ENCODE measurements at places on chromosomes 3 and 15. TPM values are rescaled to one million over a fixed set of nuclear protein-coding genes. Genes with fewer than 3 reads are reported as not detected.

DNA sequence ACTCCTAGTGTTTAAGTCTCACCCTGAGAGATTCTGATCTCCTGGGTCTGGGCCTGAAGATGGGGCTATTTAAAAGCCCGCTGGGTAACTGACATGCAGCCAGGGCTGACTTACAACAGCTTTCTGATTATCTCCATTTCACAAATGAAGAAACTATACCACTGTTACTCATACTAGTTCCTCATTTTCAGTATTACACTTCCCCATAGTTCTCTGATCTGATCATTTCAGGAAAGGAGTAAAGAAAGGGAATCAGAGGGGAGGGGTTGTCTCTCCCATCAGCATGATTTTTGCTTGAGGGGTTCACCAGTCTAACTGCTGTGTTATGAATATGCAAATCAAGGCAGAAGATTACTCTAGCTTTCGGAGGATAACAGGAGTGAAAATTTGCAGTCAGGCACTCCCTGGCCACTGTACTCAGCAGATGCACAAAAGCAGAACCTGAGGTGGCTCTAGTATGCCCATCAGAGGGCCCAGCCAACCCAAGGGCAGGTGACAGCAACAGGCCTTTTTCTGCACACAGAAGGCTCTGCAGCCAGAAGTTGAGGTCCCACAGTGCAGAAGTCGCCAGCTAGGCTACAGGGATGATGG, 59.4 kb downstream of the DAPK2 start:
- DNase-seq, result no peak

- peak; percentile 75 for DNase-seq
Observed at GRCh38 chr3:42698216-42698910, 4.2 kb downstream of the HHATL start.

- DNase-seq, result peak; percentile 55
Observed at GRCh38 chr3:42123824-42124658, 32.9 kb downstream of the TRAK1 start.

GRCh38 chr15:64275934-64276333, 80.0 kb downstream of the CSNK1G1 start:
- no peak for DNase-seq

DNA sequence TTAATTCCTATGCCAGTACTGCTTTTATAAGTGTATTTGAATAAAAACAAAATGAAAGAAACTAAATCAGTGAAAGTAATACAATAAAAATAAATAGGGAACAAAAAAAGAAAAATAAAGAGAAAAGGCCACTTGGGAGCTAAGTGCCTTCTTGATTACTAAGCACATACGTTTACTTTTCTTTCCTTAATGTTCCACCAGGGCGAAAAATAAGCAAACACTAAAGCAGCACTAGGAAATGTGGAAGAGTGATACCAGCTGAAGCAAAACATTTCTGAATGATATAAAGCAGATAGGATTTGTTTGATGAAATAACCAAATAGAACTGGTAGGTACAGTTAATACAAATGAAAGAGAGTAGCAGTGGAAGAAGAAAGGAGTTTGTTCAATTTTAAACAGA, 132.8 kb upstream of the ZPLD1 start:
- DNase-seq, result no peak

GRCh38 chr3:129593230-129593594, 13.3 kb downstream of the PLXND1 start:
- DNase-seq, result no peak

DNA sequence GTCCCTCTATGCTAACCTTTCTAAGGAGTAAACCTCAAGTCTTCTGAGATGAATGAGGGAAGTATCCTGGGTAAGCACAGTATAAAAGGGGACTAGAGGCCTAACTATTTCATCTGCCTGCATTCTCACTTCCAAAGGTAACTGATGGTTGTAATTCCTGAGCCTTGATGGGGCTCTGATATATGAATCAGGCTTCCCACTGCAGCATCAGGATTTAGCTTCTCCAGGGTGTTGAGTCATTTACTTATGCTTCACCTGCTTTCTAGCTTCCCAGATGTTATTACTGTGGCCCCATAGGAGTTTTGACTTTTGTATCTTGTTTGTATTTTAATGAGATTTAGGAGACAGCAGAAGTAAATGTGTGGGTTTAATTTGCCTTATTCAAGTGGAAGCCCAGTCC, 207.3 kb upstream of the EIF1B start:
- DNase-seq, result no peak

- DNase-seq, result no peak
Observed at GRCh38 chr3:192296845-192297244, 430.5 kb downstream of the FGF12 start.

DNA sequence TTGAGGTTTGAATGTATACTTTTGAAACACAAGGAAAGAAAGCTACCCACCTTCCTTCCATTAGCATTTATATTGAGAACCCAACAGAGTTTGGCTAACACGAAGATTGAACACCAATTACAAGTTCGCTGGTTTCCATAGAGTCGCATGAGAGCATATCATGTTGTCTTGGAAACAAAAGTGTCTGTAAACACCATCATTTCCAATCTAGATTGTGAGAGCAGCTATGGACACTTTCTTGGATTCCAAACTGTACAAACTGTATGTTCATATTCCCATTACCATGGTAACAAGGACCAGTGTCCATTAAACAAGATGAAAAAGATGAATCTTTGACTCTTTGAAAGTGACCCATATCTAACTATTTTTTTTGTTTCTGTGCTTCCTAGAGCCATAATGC, 529.9 kb upstream of the ROBO1 start:
- DNase-seq, result no peak

DNA sequence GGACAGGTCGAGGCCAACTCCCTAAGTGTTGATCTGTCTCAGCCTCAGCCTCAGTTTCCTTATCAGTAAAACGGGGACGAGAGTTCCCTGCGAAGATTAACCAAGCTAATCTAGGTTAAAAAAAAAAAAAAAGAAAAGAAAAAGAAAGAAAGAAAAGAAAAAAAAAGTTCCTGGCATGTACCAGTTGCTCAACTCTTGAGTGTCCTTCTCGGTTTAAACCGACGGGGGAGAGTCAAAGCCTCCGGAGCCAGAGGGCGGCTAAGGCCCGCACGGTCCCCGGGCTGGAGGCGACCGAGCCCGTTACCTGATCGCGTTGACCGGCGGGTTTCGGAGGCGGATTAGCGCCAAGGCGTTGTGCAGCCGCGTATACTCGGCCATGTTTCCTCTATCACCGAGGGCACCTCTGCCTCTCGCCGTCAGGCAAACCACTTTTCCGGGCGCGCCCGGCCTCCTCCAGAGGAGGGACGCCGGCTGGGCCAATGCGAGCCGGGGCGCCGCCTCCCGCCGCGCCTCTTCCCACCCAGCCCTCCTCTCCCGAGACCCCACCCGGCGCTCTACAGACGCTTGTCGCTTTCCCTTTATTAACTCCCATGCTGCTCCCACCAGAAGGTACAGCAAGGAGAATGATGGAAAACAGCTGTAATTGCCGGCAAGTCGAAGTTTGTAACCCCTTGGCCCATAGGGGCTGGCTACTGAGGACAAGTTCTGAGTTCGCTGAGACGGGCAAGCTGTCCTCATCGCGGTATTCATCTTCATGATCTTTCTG, at the start of gene EHHADH:
TSS of gene EHHADH (minus strand) at position 405 of the 766 bp plus-strand sequence. CDS start at position 378, 27 bp downstream.
- DNase-seq, result peak; percentile 93

GRCh38 chr3:106130384-106131198, 261.8 kb upstream of the CBLB start:
- DNase-seq, result no peak

GRCh38 chr3:8183627-8184026, 318.0 kb upstream of the LMCD1 start:
- no peak for DNase-seq

- DNase-seq, result no peak
Observed at GRCh38 chr15:100022391-100022790, 289.2 kb upstream of the LYSMD4 start.

DNA sequence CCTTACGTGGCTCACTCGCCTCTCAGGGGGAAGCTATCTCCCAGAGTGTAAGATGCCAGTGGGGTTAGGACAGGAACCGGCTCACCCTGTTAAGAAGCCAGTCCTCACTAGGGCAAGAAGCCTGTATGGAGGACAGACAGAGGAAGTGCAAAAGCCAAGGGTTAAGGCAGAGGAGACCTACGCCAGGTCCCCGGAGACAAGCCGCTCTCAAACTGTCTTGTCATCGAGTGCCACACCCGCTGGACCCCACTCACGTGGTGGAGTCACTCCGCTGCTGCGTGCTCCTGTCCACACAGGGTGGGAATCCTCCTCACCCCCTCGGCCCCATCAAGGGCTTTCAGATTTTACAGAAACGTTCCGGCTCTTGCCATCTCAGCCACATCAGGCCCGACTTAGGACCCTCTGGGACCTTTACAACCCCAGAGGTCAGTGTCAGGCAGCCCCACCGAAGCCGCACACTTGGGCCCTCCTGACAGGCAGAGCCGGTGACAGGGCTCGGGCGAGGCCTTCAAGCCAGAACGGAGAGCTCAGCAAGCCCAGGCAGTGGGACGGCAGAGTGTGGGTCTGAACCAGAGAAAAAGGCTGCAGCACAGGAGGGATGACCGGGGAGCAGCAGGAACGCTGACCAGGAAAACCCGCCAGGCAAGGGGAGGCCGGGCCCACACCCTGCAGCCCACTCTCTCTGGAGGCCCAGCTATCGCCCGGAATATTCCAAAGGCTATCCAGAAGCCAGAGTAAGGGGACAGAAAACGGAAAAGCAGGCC, 61.7 kb downstream of the XXYLT1 start:
- peak; percentile 86 for DNase-seq

DNA sequence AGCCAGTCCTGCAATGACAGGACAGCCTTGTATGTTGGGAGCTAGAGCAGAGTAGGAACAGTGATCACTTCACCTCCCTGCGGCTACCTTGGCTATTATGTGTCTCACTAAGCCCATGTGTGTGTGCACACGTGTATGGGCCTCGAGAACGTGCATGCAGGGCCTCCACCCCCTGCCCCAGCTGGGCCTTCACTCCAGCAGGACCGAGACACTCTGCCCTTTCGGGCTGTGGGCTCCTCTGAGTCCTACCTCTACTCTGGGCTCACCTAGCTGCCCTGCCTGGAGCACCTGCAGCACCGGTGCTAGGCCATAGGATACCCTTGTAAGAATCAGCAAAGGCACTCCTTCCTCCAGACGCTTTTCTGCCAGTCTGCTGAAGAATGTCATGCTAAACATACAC, 77.5 kb downstream of the LINGO1 start:
- DNase-seq, result no peak

DNA sequence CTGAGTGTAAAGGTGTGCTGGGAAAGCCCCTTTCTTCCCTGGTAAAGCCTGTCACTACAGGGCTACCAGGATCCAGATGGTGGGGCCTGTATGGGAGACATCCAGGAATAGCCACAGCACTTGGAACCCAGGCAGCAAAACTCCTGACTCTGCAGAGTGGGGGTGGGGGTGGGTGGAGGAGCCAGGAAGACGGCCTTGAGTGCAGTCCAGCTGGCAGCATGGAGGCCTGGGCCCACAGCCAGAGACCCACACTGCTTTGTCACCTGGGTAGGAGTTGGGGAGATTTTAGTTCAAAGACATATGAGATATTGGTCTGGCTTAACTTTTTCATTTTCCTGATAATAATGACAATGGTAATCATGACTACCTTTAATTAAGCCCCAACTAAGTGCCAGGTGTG, 116.7 kb upstream of the MRPS22 start:
- no peak for DNase-seq

GRCh38 chr15:72784456-72784876, 908 bp upstream of the ADPGK start:
- DNase-seq, result no peak

IL17RD gene
- 3.5 TPM for total RNA-seq

TEX9 gene
- 1.6 TPM for total RNA-seq

PLSCR4 gene
- total RNA-seq, result 60.7 TPM

SCAANT1 gene
- total RNA-seq, result not detected

SAMMSON gene
- total RNA-seq, result not detected

AHSG gene
- total RNA-seq, result not detected

MUSTN1 gene
- 2.4 TPM for total RNA-seq

ZPLD1 gene
- total RNA-seq, result not detected

CELSR3 gene
- total RNA-seq, result 0.64 TPM

GPR27 gene
- 1.5 TPM for total RNA-seq

SHISA5 gene
- total RNA-seq, result 170 TPM

MFGE8 gene
- 466 TPM for total RNA-seq
